ENCODE measurements at places on chromosomes 3 and 15.

GRCh38 chr15:38702178-38702912 lies 137.7 kb upstream of the RASGRP1 start:
- no peak for DNase-seq

DNA sequence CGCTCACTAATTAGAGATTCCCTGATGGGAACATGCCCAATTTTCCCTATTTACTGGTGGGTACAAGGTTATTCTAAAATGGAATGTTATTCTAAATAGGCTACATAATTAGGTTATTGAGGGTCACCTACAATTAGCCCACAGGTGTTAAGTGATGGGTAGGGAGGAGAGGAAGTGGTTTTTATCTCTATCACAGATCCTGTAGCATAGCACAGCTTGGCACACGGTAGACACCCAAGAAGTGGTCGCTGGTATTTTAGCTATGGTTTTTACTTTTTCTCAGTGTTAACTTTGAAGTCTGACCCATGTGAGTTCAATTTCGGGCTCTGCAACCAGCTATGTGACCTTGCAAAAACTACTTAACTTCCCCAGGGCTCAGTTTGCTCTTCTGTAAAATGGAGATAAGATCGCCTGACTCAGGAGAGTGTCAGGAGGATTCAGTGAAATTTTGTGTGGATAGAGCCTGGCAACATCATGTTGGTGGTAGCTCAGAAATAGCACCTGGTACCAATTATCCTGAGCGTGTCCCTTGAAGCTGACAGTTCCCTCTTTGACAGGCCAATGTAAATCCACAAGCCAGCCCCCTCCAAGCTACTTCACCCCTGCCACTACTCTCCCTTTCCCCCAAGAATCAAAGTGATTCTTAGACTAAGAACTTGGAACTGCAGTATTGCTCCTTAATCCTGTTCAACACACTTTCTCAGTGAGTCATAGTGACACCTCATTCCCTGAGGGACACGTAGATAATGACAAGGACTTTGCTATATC lies 8.7 kb upstream of the LMCD1 start:
- DNase-seq = no peak

DNA sequence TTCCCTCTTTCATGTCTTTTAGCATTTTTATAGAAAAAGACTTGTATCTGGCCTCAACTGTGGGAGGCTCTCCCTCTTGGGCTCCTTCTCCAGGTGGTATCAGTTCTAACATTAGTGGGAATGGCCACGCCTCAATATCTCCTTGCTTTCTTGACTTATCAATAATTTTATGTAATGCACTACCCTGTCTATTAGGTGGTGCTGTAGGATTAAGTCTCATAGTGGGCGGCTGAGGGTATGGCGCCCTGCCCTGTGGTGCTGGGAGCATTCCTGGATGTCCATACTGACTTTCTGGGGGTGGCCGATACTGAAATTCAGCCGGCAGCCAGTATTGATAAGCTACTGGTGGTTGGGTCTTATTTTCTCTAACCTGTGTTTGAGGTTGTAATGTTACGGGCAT lies 8.7 kb upstream of the RPUSD3 start:
- DNase-seq = no peak

DNA sequence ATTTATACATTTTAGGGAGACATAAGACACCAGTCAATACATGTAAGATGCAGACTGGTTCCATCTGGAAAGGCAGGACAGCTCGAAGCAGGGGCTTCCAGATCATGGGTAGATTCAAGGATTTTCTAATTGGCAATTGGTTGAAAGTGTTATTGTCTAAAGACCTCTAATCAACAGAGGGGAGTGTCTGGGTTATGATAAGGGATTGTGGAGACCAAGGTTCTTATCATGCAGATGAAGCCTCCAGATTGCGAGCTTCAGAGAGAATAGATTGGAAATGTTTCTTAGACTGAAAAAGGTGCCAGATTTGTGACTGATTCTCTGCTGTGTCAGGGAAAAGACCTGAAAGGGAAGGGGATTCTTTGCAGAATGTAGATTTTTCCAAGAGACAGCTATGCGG lies 15.1 kb downstream of the TM2D3 start:
- no peak for DNase-seq

GRCh38 chr3:37741644-37742043 lies 120.0 kb upstream of the CTDSPL start:
- no peak for DNase-seq

GRCh38 chr3:106213954-106214353 lies 345.1 kb upstream of the CBLB start:
- no peak for DNase-seq

DNA sequence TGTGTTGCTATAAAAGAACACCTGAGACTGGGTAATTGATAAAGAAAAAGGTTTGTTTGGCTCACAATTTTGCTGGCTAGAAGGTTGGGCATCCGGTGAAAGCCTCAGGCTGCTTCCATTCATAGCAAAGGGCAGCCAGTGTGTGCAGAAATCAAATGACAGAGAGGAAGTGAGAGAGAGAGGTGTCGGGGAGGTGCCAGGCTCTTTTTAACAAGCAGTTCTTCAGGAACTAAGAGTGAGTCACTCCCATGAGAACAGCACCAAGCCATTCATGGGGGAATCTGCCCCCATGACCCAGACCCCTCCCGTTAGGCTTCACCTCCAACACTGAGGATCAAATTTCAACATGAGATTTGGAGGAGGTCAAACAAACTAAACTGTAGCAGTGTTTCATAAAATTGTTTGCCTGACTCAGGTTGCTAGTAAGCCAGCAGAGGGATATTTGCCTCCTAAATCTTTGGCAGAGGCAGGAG lies 4.5 kb upstream of the PARP15 start:
- DNase-seq = no peak

GRCh38 chr15:48406266-48406891 lies 75.2 kb downstream of the DUT start:
- DNase-seq = no peak

- DNase-seq = no peak
Measured at GRCh38 chr15:49387471-49387870, 35.6 kb upstream of the FGF7 start.
